ENCODE measurements at places on chromosomes 4 and X.

DNA sequence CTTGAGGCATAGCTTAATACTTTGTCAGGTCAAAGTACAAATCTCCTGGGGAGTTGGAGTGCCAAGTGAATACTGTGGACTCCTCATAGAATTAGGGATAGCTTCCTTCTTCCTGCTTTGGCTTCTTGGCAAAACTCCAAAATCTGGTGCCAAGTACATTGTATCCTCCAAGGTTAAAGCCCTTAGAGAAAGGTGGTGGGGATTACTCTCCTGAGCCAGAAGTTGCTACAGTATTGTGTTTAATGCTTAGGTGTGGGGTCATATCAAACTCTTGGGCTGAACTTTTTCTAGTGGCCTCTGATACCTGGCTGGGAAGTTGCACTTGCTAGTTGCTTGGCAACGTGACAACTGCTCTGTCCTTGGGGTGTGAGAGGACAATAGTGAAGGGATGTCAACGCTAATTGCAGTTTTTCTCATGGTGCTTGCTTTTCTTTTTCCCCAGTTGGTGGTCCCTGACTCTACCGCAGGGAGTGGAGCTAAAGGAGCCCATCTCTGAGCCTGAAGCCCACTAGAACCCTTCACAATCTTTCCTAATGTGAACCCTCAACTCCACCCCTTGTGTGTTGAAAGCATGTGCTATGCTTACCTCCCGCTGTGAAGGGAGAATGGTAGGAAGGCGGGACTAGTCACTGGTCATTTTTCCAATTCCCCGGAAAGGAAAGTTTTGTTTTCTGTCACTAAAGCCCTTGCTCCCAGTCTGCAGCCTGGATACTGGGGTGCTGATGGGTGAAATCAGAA lies 35.5 kb downstream of the DLG3 start:
- DNase-seq: no peak

DNA sequence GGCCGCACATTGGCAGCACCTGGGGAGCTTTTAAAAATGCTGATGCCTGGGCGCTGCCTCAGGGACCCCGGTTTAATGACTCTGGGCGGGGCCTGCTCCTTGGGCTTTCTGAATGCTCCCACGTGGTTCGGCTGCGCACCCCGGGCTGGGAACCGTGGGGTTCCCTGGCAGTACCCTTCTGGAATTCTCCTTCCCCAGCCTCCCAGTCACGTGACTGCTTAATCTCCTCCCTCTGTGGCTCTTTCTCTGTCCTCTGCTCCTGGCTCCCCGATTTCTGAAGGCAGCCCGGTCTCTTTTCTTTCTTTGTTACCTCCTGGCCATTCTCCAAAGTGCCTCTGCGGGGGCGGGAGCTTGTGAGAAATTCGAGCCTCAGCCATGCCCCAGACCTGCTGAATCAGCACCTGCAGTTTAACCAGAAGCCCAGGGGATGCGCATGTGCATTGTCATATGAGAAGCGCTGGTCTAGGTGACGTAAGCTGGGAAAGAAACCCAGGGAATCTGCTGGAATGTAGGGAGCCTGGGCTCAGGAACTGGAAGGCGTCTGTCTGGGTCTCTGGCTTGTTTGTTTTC lies 16.6 kb downstream of the CLCN4 start:
- no peak for DNase-seq

DNA sequence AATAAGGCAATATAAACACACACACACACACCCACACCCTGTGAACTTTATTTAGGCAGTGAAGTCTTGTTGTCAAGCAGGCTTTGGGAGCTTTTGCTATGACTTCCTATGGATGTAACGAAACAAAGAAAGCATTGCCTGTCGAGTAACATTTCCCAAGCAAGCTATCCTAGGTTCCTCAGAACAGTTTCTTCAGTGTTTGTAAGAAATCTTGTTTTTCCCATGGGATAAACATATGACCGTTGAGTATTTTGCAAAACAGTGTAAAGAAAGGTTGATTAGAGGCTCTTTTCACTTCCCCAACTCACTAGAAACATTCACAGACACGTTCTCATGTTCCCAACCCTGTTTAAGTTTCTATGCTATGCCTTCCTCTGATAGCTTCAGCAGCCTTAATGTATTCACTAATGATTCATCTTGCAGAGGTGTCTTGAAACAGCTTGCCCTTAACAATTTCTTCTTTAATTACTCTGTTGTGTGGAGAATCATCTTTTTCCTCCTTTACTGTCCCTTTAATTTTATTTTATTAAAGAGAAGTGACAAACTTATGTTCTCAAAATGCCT lies 1947.1 kb upstream of the TENM3 start:
- no peak for DNase-seq

DNA sequence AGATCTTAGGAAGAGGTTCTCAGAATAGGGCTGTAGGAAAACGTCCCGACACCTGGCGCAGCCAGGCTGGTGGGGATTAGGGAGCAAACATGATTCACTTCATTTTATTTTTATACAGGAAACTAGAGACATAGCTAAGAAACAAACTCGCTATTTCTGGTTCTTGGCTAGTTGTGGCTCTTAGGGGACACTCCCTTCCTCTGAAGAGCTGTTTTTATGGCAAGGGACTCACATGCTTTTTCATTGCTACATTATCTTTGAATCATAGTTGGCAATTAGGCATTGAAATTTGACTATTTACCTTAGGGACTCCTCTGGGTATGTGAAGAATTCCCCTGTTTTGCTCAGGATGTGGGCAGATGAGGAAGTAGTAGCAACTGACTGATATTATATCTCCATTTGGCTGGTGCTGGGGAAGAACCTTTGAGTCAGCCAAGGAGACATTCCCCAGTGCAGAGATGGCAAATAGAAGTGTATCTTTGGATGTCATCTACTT lies 174.5 kb downstream of the SMIM20 start:
- DNase-seq: no peak

GRCh38 chrX:44996277-44996676 lies 123.3 kb downstream of the KDM6A start:
- no peak for DNase-seq

GRCh38 chr4:105430811-105431210 lies 43.1 kb downstream of the PPA2 start:
- no peak for DNase-seq

GRCh38 chrX:18885328-18886004 lies 98.4 kb downstream of the PHKA2 start:
- no peak for DNase-seq

DNA sequence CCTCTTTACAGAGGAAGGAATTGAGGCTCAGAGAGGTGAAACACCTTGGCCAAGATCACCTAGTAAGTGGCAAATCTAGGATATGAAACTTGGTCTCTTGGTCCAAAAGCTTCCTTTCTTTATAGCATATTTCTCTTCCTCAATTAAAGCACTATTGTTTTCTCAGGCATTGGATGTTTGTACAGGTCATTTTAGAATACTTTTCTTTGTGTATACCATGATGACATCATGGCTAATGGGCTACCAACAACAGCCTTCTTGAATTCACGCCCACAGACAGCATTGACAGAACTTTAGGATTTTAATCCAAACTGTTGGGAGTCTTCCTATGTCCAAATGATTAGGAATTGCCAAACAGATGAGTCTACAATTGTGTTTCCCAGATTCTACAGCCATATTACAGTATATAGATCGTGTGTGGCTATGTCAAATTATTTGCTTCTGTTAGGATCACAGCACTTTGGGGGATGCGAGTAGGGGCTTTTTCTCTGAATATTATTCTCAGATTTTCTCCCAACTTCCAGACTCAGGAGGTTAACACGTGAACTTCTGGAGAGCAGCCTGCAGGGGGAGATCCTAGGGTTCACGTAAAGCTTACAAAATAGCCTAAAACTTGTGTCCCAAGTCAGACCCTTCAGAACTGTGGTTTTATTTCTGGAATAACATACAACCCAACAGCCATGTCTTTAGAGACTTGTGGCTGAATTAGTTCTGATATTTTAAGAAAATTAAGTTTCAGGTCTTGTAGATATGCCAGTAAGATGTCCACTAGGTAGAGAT lies 191.8 kb downstream of the SHROOM3 start:
- DNase-seq: no peak

DNA sequence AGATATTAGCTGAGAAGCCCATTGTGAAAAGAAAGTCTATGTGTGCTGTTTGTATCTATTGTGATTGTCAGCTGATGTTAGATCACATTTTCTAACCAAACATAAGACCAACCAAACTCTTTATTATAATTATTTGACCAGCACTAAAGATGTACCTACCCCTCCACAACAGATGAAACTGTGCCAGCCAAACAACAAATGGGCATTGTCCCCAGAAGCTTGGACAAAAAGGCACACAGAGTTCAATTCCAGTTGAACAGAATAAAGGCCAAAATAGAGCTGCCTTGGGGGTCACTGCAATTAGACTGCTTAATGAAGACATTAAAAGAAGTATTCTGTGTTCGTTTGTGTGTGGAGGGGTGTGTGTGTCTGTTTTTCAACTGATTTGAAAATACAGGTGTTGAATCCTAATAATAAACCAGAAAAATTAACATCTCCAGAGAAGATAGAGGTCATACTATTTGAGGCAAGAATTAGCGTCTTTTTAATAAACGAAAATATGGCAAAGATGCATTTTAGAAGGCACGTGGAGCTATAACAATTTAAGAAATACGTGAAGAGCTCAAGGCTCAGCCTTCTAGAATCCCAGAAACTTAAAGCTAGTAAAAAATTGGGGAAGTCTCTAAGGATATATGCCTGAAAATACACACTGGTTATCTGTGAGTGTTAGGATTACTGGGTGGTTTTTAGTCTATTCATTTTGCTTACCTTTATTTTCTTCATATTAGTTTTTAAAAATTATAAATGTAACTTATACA lies 2.2 kb downstream of the SPP1 start:
- no peak for DNase-seq

- DNase-seq: no peak
These were observed 12.1 kb downstream of the LAMP2 start for GRCh38 chrX:120456973-120457372.

DNA sequence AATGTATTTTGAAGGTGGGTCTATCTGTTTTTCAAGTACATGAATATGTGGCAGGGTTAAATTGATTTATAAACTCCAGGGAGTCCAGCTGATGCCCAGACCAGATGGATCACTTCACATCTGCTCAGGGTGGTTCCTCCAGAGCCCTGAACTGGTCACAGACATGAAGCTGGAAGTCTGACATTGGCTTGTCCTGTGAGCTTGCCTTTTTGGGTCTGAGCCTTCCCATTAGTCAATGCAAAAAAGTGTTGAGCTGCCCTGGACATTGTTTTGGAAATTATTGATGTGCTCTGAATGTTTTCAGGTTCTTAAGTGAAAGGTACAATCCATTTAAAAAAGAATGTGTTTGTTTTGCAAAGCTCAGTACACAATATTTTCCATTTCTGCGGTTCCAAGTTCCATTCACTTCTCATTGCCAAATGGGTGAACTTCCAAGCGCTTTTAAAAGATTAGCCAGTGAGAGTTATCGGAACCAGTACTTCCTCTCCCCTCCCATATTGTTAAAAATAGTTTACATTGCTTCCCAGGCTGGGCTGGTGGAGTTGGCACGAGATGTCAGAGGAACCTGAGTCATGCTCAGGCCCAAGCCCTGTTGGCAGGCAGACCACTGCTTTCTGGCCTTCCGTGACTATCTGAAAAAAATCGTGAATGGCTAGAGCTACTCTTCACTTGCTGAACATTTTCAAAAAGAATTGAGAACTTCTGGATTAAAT lies 52.1 kb downstream of the PDGFRA start:
- DNase-seq: no peak

- DNase-seq: no peak
These were observed 10.1 kb upstream of the BMP2K start for GRCh38 chr4:78766026-78766425.

GRCh38 chr4:185005219-185005819 lies 13.0 kb upstream of the HELT start:
- DNase-seq: peak; percentile 57

- no peak for DNase-seq
These were observed 90.8 kb downstream of the DCTD start for GRCh38 chr4:182826391-182826790.

GRCh38 chr4:24013668-24014422 lies 124.0 kb upstream of the PPARGC1A start:
- DNase-seq: no peak
